Thoracic aorta (tissue), 2 donors: ENCODE measurements at places on chromosomes 5 and 9. TPM values are rescaled to one million over a fixed set of nuclear protein-coding genes. Genes with fewer than 3 reads are reported as not detected.

The HSPB3 gene
- 0.95 TPM for total RNA-seq

The HNRNPAB gene
- total RNA-seq = 124 TPM

The IFNA1 gene
- total RNA-seq = not detected

The ADAMTS2 gene
- total RNA-seq = 34.4 TPM

The MCC gene
- 27.2 TPM for total RNA-seq

The LOX gene
- 65.2 TPM for total RNA-seq

The RUSC2 gene
- 89.8 TPM for total RNA-seq

The LHX3 gene
- total RNA-seq = not detected

The MARCOL gene
- total RNA-seq = not detected

The TMEM232 gene
- 13.3 TPM for total RNA-seq

The SEMA5A gene
- total RNA-seq = 13.3 TPM

The RNF20 gene
- total RNA-seq = 31.0 TPM

The TLX3 gene
- not detected for total RNA-seq

The GNPDA1 gene
- 26.5 TPM for total RNA-seq

The ARHGEF39 gene
- 1.2 TPM for total RNA-seq

The PLPP7 gene
- 29.0 TPM for total RNA-seq

The RLN2 gene
- total RNA-seq = not detected

The HSPA5 gene
- total RNA-seq = 207 TPM

The HRCT1 gene
- total RNA-seq = 23.6 TPM
